ENCODE measurements at places on chromosomes 4 and X.

DNA sequence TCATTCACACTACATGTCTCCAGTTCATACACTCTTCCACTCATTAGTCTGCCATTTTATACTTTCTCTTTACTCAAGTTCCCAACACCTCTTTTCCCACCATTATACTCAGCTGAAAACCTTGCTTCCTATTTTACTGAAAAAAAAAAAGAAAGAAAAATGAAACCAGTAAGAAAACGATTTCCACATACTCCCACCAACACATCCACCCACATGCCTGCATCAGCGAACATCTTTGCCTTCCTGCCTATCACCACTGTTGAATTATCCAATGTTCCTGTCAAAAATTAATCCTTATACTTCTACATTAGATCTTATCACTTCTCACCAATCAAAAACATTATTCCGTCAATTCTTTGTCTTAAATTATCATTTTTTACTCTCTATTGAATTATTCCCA, 188.1 kb upstream of the FAM241A start:
- no peak for DNase-seq

DNA sequence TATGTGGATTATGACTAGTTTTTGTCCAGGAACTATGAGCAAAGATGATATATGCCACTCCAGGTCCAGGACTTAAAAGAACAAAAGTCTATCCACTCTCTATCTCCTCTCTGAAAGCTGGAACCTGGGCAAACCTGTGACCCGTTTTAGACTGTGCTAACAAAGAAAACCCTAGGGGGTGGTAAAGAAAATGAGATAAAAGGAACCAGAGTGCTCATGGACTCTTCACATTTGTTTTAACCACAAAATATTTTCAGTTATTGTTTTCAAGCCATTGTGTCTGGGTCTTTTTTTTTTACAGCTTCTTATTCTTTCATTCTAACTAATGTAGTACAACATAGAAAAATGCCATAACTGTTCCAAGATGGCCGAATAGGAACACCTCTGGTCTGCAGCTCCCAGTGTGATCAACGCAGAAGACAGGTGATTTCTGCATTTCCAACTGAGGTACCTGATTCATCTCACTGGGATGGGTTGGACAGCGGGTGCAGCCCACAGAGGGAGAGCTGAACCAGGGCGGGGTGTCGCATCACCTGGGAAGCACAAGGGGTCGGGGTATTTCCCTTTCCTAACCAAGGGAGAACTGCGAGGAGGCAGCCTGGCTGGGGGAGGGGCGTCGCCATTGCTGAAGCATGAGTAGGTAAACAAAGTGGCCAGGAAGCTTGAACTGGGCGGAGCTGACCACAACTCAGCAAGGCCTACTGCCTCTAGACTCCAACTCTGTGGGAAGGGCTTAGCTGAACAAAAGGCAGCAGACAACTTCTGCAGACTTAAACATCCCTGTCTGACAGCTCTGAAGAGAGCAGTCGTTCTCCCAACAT, 45.1 kb downstream of the CHM start:
- DNase-seq = no peak

DNA sequence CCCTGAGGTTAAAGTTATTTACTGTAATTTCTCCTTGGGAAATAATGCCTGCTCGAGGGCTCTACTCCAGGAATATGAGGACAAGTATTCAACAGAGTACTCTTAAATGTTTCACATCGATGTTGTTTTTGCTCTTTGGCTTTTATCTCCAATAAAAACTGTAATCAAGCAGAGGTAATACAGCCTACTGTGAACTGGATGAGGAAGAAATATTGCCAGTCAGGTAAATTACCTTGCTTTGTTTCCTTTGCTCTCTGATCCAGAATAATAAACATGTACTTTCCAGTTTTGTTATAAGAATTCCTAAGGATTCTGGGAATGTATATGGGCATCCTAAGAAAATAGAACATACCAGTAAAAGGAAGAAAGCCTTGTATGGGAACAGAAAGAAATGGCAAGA, 60.4 kb downstream of the FNIP2 start:
- DNase-seq = no peak

GRCh38 chr4:96146686-96147085, 306.8 kb downstream of the PDHA2 start:
- DNase-seq = no peak

GRCh38 chr4:33088713-33089112, 2368.5 kb downstream of the PCDH7 start:
- no peak for DNase-seq

DNA sequence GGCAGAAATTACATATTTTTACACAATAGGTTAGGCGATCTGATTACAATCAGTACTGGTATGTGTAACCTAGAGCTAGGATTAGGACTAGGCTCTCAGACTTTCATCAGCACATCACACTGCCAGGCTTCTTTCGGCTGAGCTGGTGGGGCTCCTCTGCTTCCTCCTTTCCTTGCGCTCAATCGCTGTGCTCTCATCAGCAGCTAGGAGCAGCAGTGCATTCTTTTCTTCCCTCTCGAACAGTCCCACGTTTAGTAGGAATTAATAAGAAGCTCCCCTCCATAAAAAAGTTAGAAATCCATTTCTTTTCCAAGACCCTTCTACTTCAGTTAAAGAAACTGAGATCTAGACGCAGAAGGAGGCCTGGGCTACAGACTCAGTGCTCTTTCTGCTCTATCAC, 350.4 kb downstream of the SPRY1 start:
- DNase-seq = no peak

DNA sequence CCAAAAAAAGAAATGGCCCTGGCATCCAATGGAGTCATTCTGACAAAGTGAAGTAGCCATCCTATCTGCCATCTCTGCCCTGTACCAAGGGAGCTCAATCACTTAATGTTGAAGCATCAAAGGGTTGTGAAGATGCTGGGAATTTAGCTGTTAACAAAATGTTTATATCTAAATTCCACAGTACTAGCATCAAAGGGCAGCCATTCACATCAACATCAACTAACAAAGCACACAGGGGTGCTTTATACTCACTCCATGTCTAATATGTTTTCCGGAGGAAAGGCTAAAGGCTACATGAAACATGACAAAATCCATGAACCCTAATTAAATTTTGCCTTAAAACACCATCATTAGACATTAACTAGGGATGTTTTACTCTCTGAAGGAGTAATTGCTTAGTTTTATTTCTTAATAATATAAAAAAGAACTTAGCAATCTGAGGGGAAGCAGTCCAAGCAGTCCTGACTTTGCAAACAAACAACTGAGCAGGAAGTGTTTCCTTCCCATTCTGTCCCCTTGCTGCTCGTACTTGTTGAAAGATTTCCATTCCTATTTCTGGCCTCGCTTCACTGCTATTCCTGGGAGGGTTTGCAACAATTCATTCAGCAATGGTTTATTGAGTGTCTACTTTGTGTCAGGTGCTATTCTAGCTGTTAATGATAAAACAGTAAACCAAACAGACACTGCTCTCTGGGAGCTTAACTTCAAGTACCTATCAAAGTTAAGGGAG, 208.6 kb upstream of the SLC7A11 start:
- DNase-seq = no peak

DNA sequence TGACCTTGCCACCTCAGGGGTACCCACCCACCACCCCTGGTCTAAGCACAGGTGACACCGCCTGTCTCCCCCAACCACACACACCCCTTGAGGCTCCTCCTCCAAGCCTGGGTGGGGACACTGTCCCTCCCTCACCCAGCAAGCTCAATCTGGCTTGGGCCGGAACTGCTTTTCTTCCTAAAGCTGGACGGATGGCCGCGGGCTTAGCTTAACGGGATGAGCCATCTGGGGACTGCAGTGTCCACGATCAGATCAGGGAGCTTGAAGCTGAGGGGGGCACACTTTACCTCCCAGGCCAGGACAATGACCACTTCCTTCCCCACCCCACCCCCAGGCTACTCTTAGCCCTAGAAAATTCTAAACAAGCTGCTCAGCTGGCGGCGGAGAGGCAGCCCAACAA, 1.0 kb upstream of the SLC6A8 start:
- no peak for DNase-seq

GRCh38 chr4:69493515-69493914, 2.2 kb downstream of the UGT2B4 start:
- no peak for DNase-seq

GRCh38 chr4:38821739-38822138, 17.1 kb upstream of the TLR1 start:
- DNase-seq = no peak

GRCh38 chrX:137234651-137235402, 201.0 kb upstream of the GPR101 start:
- DNase-seq = no peak

GRCh38 chr4:122666527-122667245, 45.8 kb upstream of the IL21 start:
- DNase-seq = peak; percentile 65

- no peak for DNase-seq
These were observed 23.7 kb upstream of the FAM47B start for GRCh38 chrX:34918856-34919255.

DNA sequence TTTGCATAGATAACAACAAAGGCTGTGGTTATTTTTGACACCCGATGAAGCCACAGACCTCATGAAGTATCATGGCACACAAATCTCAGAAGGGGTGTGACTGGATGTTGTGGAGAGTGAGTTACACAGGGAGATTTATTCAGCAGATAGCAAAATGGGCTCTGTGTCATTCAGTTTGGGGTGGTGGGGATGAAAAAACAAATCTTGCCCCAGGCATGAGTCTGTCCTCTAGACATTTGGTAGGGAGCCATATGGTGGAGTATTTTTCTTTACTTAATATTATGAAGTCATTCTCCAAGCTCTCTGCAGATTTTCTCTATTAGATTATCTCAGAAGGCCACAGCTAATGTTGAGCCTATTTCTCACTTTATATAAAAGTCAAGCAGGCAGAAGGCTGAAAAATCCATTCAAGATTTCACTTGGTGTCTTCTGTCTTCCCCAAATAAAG, 277.1 kb upstream of the TENM3 start:
- DNase-seq = no peak

- DNase-seq = no peak
These were observed 779 bp upstream of the PRSS12 start for GRCh38 chr4:118353534-118354030.

- DNase-seq = peak; percentile 39
These were observed 240.0 kb upstream of the RPS6KA3 start for GRCh38 chrX:20506739-20507138.

GRCh38 chr4:126762663-126763247, 870.0 kb upstream of the INTU start:
- no peak for DNase-seq

- DNase-seq = no peak
These were observed 53.5 kb downstream of the CHST7 start for GRCh38 chrX:46627062-46627461.

DNA sequence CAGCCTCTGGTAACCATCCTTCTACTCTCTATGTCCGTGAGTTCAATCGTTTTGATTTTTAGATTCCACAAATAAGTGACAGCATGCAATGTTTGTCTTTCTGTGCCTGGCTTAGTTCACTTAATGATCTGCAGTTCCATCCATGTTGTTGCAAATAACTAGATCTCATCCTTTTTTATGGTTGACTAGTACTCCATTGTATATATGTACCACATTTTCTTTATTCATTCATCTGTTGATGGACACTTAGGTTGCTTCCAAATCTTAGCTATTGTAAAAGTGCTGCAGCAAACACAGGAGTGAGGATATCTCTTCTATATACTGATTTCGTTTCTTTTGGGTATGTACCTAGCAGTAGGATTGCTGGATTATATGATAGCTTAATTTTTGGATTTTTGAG, 140.9 kb downstream of the MID1 start:
- DNase-seq = no peak

- peak; percentile 45 for DNase-seq
These were observed 41.0 kb upstream of the UCP1 start for GRCh38 chr4:140609548-140610425.

GRCh38 chr4:5185551-5185950, 134.3 kb downstream of the STK32B start:
- no peak for DNase-seq

GRCh38 chr4:11428899-11429698, 405 bp upstream of the HS3ST1 start:
- DNase-seq = peak; percentile 52

- DNase-seq = no peak
These were observed 11.3 kb upstream of the SETD7 start for GRCh38 chr4:139567159-139567870.

DNA sequence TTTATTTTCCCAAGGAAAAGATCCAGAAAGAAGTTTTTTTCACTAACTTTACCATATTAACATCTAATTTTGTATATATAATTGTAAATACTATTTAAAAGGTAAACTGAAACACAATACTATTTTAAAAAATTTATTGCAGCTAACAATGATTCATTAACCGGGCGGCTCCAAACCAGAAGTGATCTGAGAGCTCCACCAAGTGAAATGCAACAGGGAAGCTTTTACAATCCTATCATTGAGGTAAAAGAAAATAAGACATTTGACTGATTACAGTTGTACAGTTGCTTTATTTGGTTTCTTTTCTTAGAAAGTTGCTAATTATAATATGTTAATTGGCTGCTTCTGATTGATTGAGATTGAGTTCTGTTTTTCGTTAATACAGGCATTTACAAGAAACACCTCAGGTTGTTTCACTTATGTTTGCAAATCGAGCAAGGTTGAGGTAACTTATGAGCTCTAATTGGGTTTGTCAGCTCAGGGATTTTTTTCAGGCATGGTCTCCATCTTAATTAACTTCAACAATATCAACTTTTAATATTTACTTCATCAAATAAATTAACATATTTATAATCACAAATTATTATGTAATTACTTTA, 220.2 kb upstream of the UGT8 start:
- no peak for DNase-seq

DNA sequence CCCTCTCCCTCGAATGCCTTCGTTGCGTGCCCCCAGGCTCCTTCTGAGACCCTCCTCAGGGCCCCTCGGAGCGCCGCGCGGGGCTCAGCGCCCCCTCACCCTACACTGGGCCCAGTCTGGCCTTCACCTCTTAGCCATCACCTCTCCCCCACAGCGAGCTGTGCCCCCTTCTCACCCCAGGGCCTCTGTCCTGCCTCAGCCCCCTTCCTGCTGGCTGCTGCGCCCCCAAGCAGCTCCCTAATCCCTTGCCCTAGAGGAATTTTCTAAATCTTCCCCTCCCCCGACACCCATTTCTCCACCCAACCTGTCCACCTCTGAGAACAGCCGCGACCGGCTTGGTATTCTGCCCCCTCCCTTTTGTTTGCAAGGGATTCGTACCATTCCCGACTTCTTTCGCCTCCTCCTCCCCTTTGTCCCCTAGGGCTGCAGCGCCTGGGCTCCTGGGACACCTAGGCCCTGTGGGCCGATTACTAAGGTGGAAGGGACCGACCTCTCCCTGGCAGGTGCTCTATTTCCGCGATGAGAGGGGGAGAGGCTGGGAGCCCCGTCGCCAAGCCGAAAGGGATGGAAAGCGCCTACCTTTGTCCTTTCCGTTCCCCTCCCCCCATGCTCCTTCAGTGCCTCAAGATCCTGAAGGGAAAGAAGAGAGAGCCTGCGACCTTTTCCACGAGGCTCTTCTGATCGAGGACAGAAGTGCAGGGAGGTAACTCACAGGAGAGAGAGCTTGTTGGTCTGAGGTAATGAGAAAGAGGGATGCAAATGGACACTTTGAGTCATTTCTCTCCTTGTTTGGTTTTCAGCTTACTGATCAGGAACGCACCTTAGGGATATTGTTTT, 10.9 kb downstream of the DLG3 start:
- DNase-seq = peak; percentile 24

GRCh38 chrX:22686138-22686541, 313.6 kb upstream of the DDX53 start:
- no peak for DNase-seq

- DNase-seq = no peak
These were observed 178.2 kb downstream of the NAF1 start for GRCh38 chr4:162988530-162988929.

- DNase-seq = no peak
These were observed 21.5 kb downstream of the UVSSA start for GRCh38 chr4:1368421-1369090.

All from activated CD4-positive, alpha-beta T cell treated with anti-CD3 and anti-CD28 coated beads, Interleukin-10, Interleukin-2, amounts not matched to agents 100 ng/mL and 50 ng/mL, durations not matched to agents 16 hours and 8 hours (primary cell).